ENCODE measurements at places on chromosomes 7 and 10. TPM values are rescaled to one million over a fixed set of nuclear protein-coding genes. Genes with fewer than 3 reads are reported as not detected.

Gene IL2RA
- 1,254 TPM for total RNA-seq

- no peaks in the 10 kb centered on the region for H3K36me3 ChIP-seq
- H3K27ac ChIP-seq: no peak overlapping the region
- peaks cover 13% of the 10 kb centered on the region for H3K27me3 ChIP-seq
- no peak overlapping the region for H3K4me3 ChIP-seq
- H3K4me1 ChIP-seq: no peaks in the 10 kb centered on the region
These were observed 250.8 kb upstream of the HABP2 start for GRCh38 chr10:113302062-113302461.

DNA sequence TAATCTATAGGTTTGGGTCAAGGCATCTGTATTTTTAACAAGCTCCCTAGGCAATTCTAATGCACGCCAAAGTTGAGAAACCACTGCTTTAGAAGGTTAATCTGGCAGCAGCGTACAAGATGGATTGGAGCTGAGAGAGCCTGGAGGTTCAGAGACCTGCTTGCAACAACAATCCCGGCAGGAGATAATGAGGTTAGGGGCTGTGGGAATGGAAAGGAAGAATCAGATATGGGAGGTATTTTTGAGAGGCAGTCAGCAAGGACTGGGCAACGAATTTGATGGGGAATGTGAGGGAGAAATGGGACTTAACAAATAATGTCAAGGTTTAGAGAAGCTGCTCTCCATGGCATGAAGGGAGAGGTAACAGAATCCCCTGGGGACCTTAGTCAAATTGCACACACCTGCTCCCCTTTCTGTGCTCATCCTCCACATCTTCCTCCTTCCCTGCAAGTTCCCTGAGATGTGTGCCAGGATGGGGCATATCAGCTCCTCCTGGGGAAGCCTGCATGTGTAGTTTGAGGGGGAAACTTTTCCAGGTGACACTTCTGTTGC is 731.0 kb upstream of the GALNT17 start:
- no peaks in the 10 kb centered on the region for H3K4me1 ChIP-seq
- H3K27me3 ChIP-seq: no peaks in the 10 kb centered on the region
- no peaks in the 10 kb centered on the region for H3K36me3 ChIP-seq
- no peak overlapping the region for H3K4me3 ChIP-seq

- H3K27ac ChIP-seq: no peak overlapping the region
- no peak overlapping the region for H3K4me3 ChIP-seq
- no peaks in the 10 kb centered on the region for H3K4me1 ChIP-seq
- H3K27me3 ChIP-seq: no peaks in the 10 kb centered on the region
- H3K36me3 ChIP-seq: peaks cover 19% of the 10 kb centered on the region
These were observed 11.1 kb downstream of the MSRB2 start for GRCh38 chr10:23106331-23107072.

DNA sequence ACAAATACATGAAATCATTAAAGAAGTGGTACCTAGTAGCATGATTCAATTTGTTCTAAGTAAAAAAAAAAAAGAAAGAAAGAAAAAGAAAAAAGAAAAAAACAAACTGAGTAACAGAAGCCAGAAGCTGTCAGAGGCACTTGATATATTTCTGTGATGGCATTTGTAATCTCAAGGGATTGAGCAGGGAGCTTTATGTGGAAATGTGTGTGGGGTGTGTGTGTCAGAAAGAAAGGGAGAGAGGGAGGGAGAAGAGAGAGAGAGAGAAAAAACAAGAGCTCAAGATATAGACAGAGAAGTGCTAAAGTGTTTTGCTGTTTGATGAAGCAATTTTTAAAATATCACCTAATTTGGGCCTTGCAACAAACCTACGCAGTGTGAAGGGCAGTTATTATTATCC is 357.6 kb upstream of the PCDH15 start:
- no peak overlapping the region for H3K4me3 ChIP-seq
- no peak overlapping the region for H3K27ac ChIP-seq
- no peak for DNase-seq
- H3K27me3 ChIP-seq: no peaks in the 10 kb centered on the region
- H3K36me3 ChIP-seq: no peaks in the 10 kb centered on the region
- no peaks in the 10 kb centered on the region for H3K4me1 ChIP-seq
